CD4-positive, alpha-beta T cell treated with Interleukin-10 for 1 hour (primary cell): ENCODE measurements at places on chromosomes 7 and 10.

GRCh38 chr10:3774814-3775695, 10.0 kb downstream of the KLF6 start:
- peak; percentile 70 for DNase-seq

- peak; percentile 86 for DNase-seq
These were observed 2.9 kb upstream of the HMX3 start for GRCh38 chr10:123132576-123133477.

DNA sequence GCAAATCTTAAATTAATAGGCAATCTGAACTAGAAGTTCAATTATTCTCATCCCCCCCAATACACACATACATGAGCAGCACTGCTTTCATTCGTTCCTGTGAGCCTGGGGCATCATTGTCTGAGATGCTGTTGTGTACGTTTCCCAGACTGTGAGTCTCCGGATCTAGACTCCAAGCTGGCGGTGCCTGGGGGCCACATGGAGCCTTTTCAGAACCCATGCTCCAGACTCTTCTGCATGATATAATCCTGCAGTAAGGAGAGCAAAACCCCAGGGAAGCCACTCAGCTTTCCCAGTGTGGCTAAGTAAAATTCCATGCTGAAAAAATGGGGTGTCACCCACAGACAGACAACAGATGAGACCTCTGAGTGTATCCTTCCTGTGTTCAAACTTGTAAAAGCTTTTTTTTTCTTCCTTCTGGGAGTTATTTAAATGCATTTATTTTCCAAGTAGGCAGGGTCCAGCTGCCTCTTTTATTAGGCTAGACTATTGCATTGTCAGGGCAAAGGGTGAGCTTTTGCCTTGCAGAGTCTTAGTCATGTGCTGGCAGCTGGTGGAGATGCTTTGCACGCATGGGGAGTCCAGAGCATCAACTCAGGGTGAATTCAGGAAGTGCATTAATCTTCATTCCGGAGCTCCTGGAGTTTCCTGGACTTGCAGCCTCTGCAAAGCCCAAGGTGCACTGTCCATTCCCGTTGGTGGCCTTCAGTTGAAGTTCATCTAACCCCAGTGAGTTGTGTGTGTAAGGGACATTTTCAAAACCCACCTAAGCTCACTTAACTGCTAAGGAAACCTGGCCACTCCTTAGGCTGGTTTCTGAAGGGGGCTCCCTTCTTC, 185.7 kb upstream of the ADO start:
- no peak for DNase-seq

GRCh38 chr10:93757801-93758507, at the start of gene LGI1:
Gene LGI1, plus strand, starts transcription at chr10:93757936. Its CDS starts 209 bp downstream, at chr10:93758145.
- DNase-seq, result no peak

GRCh38 chr10:24128066-24128730, 80.7 kb upstream of the KIAA1217 start:
- DNase-seq, result no peak

- no peak for DNase-seq
These were observed 18.7 kb upstream of the ZNF488 start for GRCh38 chr10:47402641-47403301.

DNA sequence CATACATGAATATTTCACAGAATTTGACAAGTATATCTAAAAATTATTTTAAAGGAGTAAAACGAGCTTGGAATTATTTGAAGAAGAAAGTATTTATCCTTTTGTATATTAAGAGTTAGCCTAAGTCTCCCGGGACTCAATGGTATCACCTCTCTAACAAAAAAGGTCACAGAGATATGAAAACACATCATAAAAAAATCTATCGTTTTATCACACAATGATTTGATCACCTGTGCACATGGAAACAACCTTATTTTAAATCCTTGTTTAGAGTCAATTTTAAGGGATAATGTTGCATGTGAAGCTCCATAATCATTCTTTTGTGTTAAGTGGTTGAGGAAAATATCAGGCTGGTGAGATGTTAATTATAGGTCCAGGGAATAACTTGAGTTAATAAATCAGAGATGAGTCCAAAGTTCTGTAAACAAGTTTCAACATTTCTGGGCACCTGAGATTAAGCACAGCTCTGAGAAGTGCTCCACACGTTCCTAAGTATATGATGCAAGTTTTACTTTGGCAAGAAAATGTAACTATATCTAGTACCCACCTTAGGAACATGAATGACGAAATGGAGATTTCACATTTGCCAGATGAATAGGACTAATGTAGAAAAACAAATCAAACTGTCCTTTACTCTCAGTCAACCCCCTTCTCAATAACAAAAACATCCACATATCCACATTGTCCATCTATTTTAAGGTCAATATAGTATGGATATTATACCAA, 148.5 kb upstream of the AKR1E2 start:
- no peak for DNase-seq

- no peak for DNase-seq
These were observed 40.6 kb downstream of the AKR1B15 start for GRCh38 chr7:134589491-134589941.

GRCh38 chr7:23164846-23165245, 17.0 kb upstream of the NUP42 start:
- DNase-seq, result no peak

DNA sequence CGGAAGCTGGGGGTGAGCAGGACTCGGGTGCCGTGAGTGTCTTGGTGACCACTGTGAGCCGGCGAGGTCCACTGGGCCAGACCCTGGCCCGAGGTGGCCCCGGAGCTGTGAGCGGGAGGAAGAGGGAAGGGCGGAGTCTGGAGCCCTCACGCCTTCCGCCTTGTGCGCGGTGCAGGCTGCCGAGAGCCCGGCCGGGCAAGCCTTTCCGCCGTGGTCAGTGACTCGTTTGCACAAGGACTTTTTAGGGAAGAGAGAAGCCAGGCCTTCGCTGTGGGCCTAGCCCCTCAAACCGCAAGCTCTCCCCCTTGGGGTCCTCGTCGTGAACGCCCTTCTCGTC, 40.9 kb upstream of the ZNF32 start:
- peak; percentile 28 for DNase-seq

DNA sequence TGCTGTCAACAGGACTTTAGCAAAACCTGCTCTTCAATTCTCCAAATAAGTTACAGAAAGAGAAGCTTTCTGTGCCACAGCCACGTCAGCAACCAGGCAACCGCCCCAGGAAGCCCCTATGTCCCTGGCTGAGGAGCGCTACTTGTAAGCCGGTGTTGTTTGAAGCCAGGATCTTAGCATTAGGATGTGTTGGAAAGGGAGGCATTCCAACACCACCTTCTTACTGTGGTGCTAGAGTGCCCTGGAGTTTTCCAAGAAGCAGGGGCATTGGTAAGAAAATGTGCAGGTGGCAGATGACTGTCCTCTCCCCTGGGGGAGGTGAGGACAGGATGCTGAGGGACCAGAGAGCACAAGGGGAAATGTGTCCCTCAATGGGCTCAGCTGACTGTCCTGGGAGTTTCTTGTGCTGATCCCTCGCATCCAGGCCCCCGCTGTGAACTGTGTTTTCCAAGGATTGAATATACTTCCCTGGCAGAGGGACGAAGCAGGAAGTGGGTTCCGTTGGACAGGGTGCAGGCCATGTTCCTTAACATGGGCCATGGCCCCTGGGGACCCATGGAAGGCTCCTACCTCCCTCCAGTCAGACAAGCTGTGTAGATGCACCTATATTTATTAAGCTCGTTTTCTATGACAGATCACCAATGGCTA, 139.6 kb upstream of the GDF10 start:
- DNase-seq, result no peak

- DNase-seq, result no peak
These were observed 25.2 kb upstream of the SH2B2 start for GRCh38 chr7:102261451-102261850.

GRCh38 chr10:23158370-23158769, 33.7 kb upstream of the PTF1A start:
- peak; percentile 34 for DNase-seq

- DNase-seq, result no peak
These were observed 80.1 kb upstream of the FAM204A start for GRCh38 chr10:118422241-118422640.

DNA sequence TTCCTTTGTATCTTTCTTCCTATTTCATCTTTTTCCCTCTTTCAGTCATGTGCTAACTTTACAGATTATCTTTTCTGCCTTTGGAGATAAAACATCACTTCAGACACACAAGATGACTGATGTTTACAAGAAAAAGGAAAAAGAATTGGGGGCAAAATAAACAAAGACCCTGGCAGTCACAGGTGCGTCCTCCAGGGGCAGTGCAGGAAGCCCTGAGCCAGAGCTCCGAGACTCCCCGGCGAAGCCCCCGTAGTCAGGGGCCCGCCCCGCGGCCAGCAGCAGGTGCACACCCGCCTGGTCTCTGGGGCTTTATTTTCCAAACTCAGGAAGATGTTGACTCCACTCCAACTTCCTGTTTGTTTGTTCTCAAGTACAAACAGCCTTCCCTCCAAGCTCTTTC, 10.2 kb downstream of the STK32C start:
- DNase-seq, result no peak

DNA sequence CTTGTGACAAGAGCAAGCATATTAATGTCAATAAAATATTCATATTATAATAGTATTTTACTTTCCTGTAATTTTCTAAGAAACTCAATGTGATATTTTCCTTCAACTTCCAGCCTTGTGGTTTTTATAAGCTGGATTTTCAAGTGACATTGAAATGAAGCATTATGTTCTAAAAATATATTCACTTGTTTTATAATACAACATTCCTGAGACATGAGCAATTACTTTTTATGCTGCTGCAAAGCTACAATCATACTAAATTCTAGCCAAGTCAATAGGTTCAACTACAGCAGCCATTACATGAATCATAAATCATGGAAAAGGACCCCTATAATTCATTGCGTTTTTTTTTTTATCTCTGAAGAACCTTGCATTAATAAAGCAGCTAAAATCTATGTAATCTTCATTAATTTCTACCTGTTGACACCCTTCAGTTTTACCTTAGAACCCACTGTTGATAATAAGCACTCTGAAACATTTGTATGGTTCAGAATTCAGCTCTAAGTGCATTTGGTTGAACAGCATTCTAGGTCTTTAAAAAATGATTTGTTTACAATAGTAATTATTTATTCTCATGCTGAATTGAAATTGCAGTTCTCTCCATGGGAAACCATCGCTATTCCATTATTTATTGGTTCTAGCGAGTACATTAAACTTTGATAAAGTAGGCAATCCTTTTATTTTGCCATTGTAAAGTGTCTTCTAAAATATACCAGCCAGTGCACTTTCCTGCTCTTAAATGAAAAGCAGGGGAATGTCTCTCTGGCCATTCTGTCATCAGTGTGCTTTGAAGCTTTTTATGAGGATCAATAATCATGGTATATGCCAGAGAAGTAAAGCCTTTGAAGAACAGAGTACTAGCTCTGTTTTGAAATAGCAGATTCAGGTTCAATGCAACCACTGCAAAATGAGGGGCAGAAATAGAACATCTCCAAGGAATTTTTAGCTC, 132.6 kb downstream of the GNAT3 start:
- no peak for DNase-seq
